ENCODE measurements at places on chromosomes 4 and X.

- DNase-seq, result no peak
Measured at GRCh38 chr4:168981460-168981859, 28.6 kb downstream of the CBR4 start.

GRCh38 chrX:95622200-95622599 is 1062.4 kb upstream of the DIAPH2 start:
- no peak for DNase-seq

- DNase-seq, result no peak
Measured at GRCh38 chrX:11557120-11557519, 108.6 kb downstream of the ARHGAP6 start.

DNA sequence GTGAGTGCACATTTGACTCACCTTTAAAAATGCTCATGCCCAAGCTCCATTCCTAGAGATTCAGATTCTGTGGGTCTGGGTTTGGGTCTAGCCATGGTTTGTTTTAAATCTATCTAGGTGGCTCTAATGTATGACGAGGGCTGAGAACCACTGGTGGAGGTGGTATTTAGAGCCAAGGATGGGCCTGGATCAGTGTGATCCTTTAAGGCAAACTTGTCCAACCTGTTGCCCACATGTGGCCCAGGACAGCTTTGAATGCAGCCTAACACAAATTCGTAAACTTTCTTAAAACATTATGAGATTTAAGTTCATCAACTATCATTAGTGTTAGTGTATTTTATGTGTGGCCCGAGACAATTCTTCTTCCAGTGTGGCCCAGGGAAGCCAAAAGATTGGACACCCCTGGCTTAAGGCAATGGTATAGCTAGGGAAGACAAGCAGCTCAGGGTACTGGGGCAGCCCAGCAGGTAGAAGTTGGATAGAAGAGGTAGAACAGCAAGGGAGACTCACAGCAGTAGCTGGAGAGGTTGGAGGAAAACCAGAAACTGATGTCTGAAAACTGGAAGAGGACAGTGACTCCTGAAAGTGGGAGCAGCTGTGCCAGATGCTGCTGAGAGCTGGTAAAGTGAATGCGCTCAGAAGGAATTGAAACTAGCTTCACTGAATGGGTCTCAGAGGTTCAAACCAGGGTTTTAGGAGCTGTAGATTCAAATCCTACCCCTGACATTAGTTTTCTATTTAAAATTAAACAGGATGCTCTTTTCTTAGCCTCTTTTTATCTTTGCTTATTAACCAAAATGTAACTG is 18.2 kb downstream of the ADD1 start:
- no peak for DNase-seq

DNA sequence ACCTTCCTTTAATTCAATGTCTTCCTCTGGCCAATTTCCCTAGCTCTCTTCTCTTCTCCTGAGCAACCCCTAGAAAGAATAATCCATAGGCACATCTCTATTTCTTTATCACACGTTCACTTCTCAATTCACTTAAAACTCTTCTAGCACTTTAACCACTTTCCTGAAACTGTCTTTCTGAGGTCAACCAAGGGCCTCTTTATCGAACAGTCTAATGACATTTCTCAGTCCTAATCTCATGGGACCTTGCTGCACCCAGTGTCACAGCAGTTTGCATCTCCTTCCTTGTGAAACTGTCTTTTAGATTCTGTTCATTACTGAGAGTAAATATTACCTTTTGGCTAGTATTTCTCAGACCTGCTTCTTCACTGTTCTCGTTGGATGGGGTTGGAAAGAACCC is 285.3 kb upstream of the RASGEF1B start:
- DNase-seq, result no peak

DNA sequence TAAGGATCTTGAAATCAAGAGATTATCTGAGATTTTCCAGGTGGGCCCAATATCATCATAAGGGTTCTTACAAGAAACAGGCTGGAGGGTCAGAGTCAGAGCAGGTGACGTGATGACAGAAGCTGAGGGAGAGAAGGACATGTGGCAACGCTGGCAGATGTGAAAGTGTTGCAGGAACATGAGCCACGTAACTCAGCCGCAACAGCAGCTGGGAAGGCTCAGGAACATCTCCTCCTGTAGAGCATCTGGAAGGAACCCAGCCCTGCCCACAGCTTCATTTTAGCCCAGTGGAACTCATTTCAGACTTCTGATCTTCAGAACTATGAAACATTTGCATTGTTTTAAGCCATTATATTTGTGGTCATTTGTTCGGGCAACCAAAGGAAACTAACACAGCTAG is 156.3 kb upstream of the VEGFC start:
- no peak for DNase-seq

GRCh38 chrX:25674776-25675175 is 463.4 kb upstream of the MAGEB18 start:
- DNase-seq, result no peak

DNA sequence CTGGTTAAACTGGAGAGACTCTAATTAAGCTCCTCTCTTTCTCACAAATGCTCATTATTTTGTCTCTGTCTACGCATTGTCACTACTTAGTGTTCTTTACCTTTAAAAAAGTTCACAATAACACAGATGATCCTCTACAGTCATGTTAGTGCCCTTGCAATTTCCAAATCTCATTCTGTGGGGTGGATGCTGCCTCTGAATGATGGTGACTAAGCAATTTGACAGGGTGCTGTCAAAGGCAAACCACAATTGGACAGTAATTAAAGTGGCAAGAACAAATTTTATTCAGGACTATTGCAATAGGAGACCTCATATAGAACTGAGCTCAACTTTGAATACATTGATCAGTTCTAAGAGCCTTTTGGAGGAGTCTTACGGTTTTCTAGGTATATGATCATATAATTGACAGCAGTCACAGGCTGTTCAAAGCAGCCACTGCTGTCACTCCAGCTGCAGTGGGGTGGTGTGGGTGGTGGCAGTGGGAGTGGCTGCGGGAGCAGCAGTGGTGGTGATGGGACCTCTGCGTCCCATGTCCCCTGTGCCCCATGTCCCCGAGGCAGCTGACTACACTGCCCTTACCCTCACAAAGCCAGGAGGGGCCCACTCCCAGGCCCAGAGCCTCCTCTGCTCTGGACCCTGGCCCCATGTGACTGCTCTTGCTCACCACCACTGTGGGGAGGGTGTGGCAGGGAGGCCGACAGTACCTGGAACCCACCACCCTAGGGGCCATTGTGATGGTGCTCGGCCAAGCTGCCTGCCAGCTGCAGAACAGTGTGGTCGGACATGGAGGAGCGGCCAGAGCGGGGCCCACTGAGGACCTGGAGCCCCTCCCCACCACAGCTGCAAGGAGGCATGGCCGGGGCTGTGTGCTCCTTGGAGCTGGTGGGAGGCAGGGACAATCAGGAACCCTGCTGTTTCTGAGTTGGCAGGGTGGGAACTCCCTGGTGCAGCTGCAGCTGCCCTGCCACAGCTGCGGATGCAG is 30.4 kb upstream of the PAGE1 start:
- no peak for DNase-seq

GRCh38 chr4:182711211-182711610 is 206.0 kb downstream of the DCTD start:
- no peak for DNase-seq

DNA sequence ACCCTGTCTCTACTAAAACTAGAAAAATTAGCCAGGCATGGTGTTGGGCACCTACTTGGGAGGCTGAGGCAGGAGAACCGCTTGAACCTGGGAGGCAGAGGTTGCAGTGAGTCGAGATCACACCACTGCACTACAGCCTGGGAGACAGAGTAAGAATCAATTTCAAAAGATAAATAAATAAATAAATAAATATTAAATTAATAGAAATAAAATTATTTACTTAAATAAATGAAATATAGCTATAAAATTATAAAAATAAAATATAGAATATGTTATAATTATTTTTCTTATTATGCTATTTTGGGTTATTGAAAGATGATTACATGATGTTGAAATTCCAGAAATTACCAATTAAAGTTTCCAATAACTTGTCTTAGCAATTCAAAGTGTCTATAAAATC is 1029.8 kb upstream of the AGA start:
- DNase-seq, result no peak

Data from NCI-H1105 (cell line).